Right forelimb (tissue), 1 donor: ENCODE measurements at places on chromosomes 6 and 20.

DNA sequence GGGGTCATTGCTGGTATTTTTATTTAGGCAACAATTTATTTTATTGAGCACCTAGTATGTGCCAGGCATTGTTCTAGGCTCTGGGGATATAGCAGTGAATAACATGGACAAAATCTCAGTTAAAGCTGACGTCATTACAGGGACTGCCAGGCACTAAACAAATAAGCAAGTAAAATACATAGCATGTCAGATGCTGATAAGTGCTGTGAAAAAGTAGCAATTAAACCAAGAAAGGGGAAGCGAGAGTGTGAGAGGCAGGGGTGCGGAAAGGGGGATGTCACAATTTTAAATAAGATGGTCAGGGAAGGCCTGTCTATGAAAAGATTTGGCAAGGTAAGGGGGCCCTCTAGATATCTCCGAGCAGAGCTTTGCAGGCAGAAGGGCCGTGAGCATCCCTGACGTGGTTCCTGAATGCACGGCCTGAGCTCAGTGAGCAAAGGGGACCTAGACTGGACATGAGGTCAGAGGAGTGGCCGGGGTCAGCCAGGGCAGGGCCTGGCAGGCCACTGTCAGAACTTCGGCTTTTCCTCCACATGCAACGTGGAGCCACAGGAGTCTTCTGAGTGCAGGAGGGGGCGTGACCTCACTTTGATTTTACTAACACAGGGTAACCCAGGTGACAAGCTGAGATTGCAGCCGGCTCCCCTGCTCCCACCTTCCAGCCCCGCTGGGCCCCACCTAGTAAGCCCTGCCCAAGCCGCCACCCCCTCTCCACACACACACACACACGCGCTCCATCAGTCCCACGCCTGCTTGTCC, 24.2 kb upstream of the SIRPA start:
- no peak for DNase-seq

GRCh38 chr6:137266309-137266586, 47.1 kb upstream of the IFNGR1 start:
- DNase-seq: no peak

DNA sequence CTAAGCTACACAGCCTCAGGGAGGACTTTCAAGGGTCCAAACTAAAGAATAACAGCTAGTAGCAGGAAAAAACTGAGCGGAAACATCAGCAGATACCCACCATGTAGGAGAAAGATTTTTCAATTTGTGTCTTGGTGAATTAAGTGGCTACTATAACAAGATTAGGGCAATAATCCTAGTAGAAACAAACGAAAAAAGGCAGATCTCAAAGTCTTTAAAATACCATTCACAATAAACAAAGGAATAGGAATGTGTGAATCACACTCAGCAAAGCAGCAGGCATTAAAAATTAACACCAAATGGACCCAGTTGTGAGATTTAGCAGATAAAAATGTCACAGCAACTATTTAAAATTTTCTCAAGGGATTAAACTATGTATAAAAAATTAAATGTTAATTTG, 761.2 kb downstream of the TENT5A start:
- DNase-seq: no peak

- no peak for DNase-seq
Measured at GRCh38 chr6:119614138-119614537, 264.6 kb upstream of the MAN1A1 start.

DNA sequence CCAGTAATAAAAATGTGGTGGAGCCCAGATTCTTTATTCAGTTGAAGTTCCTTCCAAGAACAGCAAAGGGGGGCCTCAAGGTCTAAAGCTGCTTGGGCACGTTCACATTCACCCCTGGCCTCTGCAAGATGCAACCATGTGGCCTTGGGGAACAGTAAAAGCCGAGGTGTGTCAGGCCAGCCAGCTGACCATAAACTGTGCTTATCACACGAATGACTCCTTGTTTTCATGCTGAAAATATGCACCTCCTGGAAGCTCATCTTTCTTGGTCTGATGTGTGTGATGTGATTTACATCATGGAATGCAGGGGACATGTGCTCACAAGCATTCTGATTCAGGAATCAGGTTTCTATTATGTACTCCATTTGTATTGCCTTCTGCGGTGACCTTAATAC, 211.6 kb upstream of the MARCKS start:
- no peak for DNase-seq

DNA sequence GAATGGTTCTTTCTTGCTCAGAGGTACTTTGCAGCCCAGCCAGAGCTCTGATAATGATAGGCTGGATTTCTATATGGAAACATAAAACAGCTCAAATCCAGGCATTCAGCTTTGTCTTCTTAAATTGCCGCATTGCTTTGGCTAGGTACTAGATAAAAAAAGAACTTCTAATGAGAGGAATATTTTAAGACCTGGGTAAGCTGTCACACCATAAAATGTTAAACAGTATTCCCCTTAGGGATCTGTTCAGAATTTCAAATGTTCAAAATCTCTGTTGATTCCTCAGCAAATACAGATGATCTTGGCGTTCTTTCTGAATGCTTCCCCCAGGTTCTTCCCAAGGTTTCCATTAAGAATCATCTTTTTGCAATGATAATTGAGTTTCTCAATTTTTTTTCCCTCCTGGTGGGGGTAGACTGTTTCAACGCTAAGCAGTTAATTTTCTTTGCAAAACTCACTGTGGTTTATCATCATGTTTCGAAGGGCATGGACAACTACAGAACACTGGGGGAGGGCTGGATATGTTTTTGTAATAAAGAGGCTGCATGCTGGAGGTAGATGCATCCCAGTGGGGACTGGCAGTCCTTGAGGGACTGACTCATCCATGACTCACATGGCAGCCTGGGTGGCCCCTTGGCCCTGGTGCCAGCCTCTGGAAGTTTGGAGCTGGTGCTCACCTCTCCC, 31.0 kb downstream of the TIAM2 start:
- DNase-seq: no peak

DNA sequence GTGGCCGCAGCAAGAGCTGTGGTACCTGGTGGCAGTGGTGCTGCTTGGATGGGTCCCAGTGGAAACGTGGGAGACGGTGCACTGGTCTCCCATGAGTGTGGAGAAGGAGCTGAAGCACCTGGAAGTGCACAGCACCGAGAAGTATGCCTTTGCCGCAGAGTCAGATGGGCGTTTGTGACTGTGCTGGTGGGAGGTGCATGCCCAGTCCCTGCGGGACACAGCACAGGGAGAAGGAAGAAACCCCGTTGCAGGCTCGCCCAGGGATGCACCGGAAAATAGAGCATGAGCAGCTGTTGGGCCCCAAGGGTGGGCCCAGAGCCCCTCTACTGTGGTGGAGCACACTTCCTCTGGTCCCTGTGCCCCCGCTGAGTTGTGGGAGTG, 19.3 kb upstream of the RGS17 start:
- DNase-seq: no peak

- DNase-seq: no peak
Measured at GRCh38 chr6:164967102-164967501, 342.3 kb downstream of the C6orf118 start.

- no peak for DNase-seq
Measured at GRCh38 chr20:47233333-47234188, 122.9 kb downstream of the ZMYND8 start.

GRCh38 chr6:166959911-166960608, 3.7 kb upstream of the RNASET2 start:
- no peak for DNase-seq
